ENCODE measurements at places on chromosomes 5 and 9.

- peak; percentile 44 for DNase-seq
Measured at GRCh38 chr9:130997925-130998596, 10.9 kb upstream of the LAMC3 start.

DNA sequence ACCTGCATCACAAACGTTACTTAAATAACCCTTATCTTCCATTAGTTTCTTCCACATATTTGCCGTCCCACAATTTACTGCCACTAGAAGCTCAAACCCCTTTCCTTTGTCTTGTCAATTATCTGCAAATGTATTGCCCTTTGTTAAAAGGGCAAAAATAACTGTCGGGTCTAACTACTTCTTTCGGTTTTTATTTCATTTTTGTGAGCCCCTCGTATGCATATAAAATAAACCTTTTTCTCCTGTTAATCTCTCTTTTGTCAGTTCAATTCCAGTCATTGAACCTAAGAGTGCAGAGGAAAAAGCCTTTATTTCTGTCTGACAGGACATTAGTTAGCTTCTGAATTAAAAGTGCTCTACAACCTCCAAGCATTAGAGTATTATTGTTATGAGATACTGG lies 45.5 kb downstream of the TMEM215 start:
- no peak for DNase-seq

- no peak for DNase-seq
Measured at GRCh38 chr9:87950765-87951488, 23.4 kb downstream of the CDK20 start.

- no peak for DNase-seq
Measured at GRCh38 chr9:126915846-126916543, 1.4 kb downstream of the RALGPS1 start.

GRCh38 chr5:145511351-145511750 lies 323.8 kb downstream of the PRELID2 start:
- DNase-seq, result no peak

Data from thyroid gland (tissue), 4 donors.